ENCODE measurements at places on chromosomes 12 and 14.
A peak's percentile ranks its signal among the peaks of the same experiment; 100 is the strongest.

GRCh38 chr12:75944905-75945432, 86.6 kb downstream of the PHLDA1 start:
- no peak for DNase-seq

DNA sequence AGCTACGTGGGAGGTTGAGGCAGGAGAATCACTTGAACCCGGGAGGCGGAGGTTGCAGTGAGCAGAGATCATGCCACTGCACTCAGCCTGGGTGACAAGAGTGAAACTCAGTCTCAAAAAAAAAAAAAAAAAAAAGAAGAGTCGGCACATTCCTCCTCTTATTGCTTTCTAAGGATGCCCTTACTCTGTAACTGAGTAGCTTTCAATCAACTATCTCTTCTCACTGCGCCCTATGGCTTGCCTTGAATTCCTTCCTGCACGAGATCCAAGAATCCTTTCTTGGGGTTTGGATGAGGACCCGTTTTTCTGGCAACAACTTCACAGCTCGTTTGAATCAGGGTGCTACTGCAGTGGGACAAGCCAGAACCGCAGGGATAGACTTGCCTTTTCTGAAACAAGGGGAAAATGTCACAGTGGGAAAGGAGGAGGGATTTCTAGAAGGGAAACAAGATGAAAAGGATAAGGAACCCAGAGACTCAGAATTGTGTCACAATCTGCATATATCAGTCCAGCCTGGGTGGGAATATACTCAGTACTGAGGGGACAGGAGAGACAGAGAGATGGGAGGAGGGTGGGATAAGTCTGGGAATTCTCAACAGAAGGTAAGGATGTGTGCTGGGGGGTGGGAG, 16.1 kb upstream of the RND1 start:
- no peak for DNase-seq

DNA sequence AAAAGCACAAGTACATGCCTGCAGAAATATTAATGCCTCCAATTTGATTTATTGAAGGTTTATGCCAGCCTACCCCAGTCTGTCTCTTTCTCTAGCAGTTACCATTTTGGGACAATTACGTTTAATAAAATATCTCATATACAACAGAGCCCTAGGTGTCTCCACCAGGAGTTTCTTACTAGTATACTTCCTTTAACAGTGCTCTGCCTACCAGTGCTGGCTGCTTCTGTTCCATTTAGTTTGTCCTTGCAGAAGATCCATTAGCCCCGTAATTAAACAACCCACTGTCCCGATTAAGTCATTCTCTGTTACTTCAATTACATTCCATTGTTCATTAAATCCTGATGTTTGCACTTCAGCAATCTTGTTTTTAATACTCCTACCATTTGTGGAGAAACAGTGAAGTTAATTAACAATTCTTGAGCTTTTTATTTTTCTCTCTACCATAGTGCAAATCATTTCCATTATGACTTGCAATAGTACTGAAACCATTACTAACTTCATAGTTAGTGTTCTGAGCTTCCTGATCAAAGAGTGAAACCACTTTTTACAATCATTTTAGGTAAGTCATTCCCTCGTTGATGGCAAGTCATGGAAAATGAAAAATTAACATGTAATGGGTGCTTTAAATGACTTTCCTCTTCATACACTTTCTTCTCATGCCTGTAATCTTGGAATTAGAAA, 121.1 kb downstream of the PLXNC1 start:
- no peak for DNase-seq

- no peak for DNase-seq
Measured at GRCh38 chr14:31118892-31119291, 88.7 kb downstream of the HECTD1 start.

DNA sequence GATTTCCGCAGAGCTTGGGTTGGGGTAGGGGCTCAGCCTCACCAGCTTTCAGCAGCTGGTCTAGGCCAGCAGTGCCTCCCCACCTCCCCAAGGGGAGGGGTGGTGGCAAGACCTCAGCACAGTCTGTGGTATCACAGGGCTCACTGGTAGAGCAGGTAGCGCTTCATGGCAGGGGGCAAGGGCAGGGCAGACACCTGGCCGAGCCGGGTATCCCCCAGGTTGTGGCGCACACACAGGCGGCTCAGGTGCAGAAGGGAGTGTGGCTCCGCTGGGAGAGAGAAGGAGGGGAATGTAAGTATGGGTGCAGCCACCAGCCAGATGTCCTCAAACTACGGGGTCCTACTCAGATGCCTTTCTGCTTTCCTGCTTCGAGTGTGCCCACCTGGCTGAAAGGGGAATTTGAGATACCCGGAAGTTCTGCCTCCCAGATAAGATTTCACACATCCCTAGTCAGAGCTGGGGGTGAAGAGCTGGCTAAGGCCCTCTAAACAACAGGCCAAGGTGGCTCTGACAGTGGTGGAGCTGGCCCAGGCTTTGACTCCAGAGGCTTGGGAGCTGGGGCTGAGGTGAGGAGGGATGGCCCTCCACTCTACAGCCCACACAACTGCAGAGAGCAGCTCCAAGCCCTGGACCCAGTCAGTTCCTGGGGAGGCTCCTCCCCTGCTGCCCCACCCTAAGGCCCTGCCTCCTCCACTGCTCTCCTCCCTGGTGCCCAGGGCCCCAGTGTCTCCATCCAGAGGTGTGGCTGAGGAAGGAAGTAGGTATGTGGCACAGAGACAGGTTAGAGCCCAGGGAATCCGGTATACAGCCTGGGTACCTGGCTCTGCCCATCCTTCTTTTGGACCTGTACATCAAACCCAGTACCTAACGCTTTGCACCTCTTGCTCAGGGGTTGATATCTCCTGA, 1.8 kb downstream of the SPSB2 start:
- DNase-seq = no peak

DNA sequence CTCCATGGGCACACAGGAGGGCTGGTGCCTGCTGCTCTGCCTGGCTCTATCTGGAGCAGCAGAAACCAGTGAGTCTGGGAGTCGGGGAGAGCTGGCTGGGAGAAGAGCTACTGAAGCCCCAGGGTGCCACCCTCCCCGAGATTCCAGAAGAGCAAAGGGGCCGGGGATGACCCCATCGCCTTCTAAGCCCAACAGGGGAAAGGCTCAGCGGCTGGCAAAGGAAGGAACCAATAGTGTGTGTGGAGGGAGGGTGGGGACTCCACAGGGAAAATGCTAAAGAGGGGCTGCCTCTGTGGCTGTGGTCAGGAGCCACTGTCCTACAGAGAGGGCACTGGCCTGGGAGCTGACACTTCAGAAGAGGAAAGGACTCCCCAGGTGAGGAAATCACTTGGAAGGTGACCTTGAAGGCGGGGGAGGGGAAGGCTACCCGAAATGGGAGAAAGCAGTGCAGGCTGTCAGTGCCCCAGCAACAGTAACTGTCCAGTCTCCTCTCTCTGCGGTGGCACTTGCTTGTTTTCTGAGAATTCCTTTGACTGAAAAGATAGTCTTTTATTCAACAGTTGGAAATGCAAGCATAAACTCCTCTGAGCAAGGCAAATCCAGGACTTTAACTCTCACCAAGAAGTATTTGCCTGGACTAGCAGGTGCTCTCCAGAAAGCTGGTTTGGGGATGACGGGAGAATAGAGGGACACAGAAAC, 552 bp downstream of the TAPBPL start:
- no peak for DNase-seq

GRCh38 chr14:90671382-90672234, 144.6 kb downstream of the TTC7B start:
- no peak for DNase-seq

GRCh38 chr14:95519699-95520098, 3.2 kb upstream of the SYNE3 start:
- DNase-seq = peak; percentile 58

GRCh38 chr14:87079416-87079815, 913.6 kb downstream of the GALC start:
- DNase-seq = no peak

DNA sequence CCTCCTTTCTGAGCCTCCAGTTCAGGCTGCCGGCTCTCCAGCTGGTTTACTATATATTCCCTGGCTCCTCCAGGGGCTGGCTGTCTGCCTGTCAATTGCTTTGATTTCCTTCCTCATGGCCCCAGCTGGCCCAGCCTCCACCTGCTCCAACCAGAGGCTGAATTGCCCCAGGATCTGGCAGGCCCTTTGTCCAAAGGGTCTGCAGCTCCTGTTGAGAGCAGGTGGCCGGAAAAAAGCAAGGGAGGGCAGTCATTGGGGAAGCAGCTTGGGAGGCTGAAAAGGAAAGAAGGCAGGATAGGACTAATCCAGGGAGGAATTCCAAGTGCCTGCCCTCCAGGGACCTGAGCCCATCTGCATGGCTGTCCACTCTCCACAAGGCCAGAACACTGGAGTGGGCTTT, 25.3 kb downstream of the PAH start:
- DNase-seq = no peak

- no peak for DNase-seq
Measured at GRCh38 chr14:91387169-91387835, 30.3 kb downstream of the CCDC88C start.

DNA sequence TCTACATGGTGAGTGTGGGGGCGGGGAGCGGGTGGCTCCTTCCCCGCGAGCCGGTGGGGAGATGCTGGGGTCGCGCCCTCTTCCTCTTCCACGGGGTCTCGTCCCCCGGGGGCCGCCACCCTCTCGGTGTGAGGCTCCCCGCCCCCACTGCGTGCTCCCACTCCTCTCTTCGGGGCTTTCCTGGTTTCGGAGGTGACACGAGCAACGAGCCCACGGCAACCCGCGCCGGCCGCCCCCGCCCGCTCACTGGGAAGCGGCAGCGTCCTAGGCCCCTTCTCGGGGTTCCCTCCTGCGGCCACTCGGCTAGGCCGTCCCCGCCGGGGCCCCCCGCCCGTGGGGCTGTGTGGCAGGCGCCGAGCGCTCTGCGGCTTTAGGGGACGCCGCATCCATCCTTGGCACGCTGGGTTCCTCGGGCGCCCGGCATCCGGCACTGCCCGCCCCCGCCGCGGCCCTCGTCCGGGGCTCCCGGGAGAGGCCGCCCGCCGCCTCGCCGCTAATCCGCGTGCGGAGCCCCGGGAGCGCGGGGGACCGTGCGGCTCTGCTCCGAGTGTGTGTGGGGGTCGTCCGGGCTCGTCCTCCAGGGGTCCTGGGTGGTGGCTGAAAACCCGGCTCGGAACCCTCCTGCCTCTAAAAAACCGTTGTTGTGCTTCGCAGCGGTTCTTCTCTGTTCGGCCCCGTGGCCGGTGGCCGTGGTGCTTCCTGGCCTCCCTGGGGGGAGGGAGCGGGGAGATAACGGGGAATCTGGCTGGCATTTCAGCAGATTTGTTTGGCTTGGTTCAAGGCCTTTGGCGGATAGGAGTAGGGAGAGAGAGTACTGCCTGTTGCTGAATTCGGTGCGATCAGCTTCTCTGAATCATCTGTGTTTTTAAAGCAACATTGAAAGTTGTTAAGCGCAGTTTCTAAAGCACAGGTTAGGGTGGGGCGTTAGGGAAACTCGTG, 1.0 kb downstream of the PCNX1 start:
- DNase-seq = peak; percentile 48

DNA sequence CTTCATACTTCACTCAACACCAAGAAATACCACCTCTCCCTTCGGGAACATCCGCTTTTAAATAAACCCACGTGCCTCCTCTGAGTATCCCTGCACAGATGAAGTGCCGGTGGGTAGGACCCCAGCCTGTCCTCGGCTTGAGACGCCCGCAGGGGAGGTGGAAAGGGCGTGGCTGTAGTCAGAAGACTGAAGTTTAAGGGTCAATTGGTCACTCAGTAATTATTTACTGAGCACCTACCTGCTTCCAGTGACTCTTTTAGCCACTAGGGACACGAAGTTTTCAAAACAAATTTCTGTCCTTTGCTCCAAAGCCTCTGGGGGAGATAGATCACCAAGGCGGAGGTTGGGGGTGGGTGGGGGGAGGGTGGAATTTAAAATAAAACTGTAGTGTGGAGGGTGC, 309.4 kb downstream of the VRK1 start:
- DNase-seq = no peak

GRCh38 chr12:124543590-124544310, 23.7 kb downstream of the NCOR2 start:
- no peak for DNase-seq

DNA sequence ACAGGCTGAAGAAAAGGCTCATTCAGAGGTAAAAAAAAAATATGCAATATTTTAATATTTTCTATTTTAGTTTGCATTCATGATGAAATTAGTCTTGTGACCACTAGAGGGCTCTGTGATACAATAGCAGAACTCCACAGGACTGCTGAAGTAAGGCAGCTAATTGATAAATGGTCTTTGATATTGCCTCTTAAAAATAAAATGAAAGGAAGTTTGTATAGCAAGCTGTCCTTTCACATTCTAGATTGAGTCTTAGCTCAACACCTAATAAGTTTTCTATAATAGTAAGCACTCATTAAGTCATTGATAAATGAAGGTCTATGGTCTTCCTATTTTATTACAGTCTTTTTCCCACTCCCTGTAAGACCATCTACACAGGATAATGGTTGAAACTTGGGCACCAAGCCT, 315.7 kb downstream of the NAV3 start:
- no peak for DNase-seq

GRCh38 chr12:112314981-112315380, 67.2 kb downstream of the HECTD4 start:
- DNase-seq = no peak

DNA sequence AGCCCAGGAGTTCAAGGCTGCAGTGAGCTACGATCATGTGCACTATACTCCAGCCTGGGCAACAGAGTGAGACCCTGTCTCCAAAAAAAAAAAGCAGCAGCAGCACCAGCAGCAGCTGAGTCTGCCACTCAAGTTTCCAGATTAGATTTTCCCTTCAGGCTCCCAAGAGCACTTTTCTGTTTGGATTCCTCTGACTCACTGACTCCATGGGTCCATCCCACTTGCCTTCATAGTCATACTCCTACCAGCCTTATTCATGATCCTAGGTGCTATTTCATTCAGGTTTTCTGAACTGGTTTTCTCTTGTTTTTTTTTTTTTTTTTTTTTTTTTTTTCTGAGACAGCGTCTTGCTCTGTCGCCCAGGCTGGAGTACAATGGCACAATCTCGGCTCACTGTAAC, 6.8 kb upstream of the TWF1 start:
- no peak for DNase-seq

GRCh38 chr12:120853188-120853587, 51.0 kb downstream of the SPPL3 start:
- DNase-seq = no peak

- no peak for DNase-seq
Measured at GRCh38 chr14:55913324-55914025, 204.7 kb upstream of the PELI2 start.

- no peak for DNase-seq
Measured at GRCh38 chr14:100780246-100780645, 45.7 kb upstream of the MEG3 start.

GRCh38 chr14:22432348-22432976, 156.6 kb downstream of the DAD1 start:
- no peak for DNase-seq

- DNase-seq = no peak
Measured at GRCh38 chr14:76908834-76909233, 82.6 kb downstream of the LRRC74A start.

DNA sequence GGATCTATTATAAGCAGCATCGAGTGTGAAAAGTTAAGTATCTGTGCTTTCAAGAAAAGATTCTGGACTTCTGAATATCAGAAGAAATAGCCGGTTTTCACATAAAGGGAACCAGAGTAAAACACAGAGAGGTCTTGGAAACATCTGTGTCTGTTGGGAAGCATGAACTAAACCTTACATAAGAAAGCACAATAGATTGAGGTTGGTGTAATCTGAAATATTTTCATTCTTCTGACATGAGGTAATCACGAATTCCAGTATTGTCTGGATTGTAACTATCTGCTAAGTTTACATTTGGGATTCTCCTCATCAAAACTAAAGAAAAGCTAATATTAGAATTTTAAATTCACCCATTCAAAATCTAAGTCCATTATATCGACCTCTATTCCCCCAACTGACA, 161.3 kb downstream of the CPNE8 start:
- DNase-seq = no peak

GRCh38 chr12:131384544-131384855, 326.4 kb upstream of the SFSWAP start:
- no peak for DNase-seq

GRCh38 chr12:53078425-53079225, 565 bp downstream of the SPRYD3 start:
- DNase-seq = peak; percentile 10

All from activated gamma-delta T cell treated with anti-CD3 and anti-CD28 coated beads, Interleukin-2, amount 50 U/mL, for 16 hours (primary cell).